Activated CD8-positive, alpha-beta memory T cell treated with anti-CD3 and anti-CD28 coated beads, Interleukin-2, amount 50 U/mL, for 48 hours (primary cell): ENCODE measurements at places on chromosomes 1 and 21.

DNA sequence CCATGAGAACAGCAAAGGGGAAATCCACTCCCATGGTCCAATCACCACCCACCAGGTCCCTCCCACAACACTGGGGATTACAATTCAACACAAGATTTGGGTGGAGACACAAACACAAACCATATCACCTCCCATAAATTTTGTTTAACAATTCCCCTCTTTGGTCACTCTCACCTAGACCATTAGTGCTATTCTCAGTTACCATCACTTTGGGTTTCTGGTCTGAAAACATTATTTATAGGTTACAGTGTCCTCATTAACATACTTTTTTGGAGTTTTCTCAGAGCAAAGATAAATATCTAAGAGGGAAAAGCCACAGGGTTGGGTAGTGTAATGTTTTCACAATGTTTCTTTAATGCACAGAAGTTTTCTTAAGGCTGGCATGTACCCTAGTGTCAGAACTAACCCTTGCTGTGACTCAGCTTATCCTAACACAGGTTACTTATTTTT is 47.7 kb upstream of the DNAH14 start:
- DNase-seq = no peak

DNA sequence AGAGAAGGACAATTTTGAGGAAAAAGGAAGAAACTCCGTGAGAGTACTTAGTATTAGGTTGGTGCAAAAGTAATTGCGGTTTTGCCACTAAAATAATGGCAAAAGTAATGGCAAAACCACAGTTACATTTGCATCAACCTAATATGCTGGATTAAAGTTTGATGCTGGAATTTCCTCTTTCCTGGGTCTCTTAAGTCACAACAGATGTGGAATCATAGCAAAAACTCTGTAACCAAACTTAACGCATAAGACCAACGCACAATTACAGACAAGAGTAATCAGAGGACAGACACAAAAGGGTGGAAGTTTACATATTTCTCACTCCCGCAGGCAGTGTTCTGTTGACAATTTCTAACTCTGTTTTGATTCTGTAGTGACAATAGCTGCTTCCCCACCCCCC is 182.4 kb downstream of the BACH1 start:
- no peak for DNase-seq

- DNase-seq = peak; percentile 22
Observed at GRCh38 chr1:17190010-17190995, 14.6 kb upstream of the PADI1 start.

DNA sequence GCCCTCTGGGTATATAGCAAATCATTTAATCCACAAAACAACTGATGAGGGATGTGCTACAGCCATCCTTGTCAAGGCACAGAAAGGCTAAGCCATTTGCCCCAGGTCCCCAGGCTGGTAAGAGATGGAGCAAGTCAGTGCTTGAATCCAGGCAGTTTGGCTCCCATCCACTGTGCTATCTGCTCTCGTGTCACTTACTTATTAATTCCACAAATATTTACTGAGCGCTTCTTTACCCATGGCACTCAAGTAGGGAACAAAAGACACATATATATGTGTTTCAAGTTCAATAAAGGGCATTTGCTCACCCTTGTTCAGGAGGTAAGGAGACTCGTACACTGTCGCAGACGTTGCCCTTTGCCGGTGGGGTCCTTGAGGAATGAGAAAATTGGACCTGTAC is 38.6 kb upstream of the MPZL1 start:
- DNase-seq = no peak

GRCh38 chr1:245500546-245500945 is 345.8 kb downstream of the KIF26B start:
- no peak for DNase-seq

GRCh38 chr1:186442651-186443375 is 18.1 kb downstream of the PDC start:
- DNase-seq = no peak

- DNase-seq = no peak
Observed at GRCh38 chr1:151563376-151563775, 23.3 kb downstream of the TUFT1 start.

DNA sequence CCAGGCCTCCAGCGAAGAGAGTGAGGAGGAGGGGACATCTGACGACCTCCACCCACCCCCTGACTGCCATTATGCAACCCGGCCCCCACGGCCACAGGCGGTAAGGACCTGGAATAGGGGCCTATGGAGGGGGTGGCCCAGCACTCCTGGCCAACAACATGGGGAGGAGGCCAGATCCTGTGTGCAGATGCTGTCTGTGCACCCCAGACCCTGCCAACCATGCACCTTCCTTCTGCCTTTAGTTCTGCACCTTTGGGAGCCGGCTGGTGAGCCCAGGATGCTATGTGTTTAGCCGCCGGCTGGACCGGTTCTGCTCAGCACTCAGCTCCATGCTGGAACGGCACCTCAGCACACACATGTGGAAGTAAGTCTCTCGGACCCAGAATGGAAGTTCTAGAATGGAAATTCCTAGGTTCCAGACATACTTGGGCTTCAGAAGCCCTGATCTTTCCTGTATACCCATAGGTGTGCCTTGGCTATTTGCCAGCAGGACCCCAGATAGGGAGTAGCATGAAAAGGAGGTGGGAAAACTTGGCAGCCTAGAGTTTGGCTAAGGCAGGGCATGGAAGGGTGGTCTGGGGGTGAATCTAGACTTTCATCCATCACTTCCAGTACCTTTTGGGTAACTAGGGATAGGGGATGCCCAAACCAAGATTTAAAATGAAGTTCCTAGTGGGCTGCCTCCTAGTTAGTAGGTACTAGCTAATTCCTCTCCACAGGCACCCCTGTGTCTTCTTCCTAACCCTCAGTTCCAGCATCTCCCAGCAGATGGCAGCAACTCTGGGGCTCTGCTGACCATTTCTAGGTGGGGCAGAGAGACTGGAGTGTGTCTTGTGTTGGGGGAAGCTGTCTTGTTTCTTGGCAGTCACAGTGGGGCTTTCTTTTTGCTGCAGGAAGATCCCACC is 3.6 kb upstream of the CYB561D1 start:
- DNase-seq = peak; percentile 82

DNA sequence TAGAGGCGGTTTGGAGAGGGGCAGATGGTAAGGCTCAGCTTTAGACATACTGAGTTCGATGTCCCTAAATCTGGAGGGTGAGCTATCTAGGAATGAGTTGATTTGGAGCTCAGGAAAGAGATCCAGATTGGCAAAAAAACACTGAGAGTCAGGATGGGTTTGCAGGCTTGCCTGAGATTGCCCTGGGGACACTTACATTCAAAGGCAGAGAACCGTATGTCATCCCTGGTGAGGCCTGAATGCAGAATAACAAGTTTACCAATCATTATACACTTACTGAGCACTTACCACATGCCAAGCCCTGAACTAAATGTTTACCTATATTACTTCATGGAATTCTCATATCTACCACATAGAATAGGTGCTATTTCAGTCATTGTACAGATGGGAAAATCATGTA is 27.5 kb downstream of the TFAP2E start:
- DNase-seq = no peak

DNA sequence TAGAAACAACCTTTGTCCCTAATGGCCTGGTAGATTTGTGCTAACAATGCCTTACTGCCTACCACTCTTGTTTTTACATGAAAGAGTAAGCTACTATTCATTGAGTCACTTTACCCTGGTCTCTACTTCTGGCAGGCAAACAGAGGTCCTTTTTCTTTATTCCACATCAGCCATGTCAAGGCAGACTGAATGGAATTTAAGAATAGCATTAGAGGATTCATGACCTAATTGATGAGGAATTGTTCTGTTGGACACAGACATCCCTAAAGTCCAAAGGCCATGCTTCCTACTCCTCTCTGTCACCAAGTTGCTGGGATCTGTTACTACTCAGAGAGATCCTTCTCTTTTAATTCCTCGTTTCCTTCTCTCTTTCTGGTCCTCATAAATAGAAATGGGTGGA is 229.1 kb upstream of the ZP4 start:
- no peak for DNase-seq

- peak; percentile 83 for DNase-seq
Observed at GRCh38 chr1:28509705-28510272, 3.9 kb downstream of the RCC1 start.

- DNase-seq = no peak
Observed at GRCh38 chr1:234475167-234475793, 3.7 kb downstream of the TARBP1 start.

GRCh38 chr1:40248412-40248811 is 675 bp downstream of the TMCO2 start:
- no peak for DNase-seq

DNA sequence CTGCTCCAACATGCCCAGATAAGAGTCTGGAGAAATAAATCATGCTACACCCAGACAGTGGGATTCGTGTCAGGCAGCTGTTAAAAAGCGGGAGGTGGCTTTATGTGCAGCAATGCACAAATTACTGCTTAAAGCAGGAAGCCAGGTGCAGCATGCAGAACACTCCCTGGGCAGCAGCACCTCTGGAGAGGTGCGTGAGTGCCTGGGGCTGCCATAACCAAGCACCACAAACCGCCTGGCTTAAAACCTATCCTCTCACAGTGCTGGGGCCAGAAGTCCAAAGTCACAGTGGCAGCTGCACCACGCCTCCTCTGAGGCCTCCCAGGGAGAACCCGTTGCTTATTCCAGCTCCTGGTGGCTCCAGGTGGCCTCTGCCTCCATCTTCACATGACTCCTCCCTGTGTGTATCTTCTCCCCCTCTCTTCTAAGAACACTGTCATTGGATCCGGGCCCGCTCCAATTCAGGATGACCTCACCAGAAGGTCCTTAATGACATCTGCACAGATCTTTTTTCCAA is 115.6 kb downstream of the SIK1 start:
- no peak for DNase-seq

- no peak for DNase-seq
Observed at GRCh38 chr1:80384083-80384830, 1377.7 kb upstream of the ADGRL4 start.

GRCh38 chr1:23395154-23395724 is 25.6 kb upstream of the ZNF436 start:
- DNase-seq = no peak

GRCh38 chr1:57489358-57490036 is 65.6 kb upstream of the DAB1 start:
- DNase-seq = no peak

DNA sequence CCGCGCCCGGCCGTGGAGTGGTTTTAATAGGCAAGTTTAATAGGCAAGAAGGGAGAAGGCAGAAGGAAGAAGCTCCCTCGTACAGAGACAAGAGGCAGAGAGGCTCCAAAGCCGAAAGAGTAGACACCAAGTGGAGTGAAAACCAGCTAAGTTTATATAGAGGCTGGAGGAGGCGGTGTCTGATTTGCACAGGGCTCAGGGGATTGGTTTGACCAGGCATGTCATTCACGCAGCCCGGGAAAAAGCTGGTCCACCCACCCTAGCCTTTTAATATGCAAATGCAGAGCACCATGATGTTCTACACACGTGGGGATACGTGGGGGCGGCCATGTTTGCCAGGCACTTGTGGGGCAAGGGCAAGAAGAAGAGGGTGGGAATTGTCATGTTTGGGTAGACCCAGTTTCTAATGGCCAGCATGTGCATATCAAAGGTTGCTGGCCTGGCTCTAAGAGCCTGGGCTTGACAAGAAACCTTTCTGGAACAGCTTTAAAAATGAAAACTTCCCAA is 18.0 kb upstream of the SOD1 start:
- DNase-seq = no peak

DNA sequence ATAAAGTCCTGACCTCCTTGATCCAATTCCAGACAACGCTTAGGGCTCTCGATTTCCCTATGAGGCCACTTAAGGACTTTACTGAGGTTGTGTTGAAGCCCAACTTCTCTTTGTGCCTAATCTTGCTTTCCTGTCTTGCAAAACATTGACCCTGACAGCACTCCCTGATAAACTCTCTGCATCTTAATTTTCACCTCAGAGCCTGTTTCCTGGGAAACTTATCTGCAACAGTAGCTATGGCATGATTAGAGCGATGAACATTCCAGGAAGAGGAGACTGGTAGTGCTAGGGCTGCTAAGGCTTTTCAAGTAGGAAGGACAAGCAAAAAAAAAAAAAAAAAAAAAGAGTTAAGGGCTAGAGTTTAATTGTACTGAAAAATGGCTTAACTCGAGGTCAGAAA is 118.9 kb downstream of the RGS21 start:
- no peak for DNase-seq

GRCh38 chr1:53447413-53447812 is 11.8 kb upstream of the DMRTB1 start:
- no peak for DNase-seq

GRCh38 chr1:39652554-39652953 is 13.1 kb upstream of the HEYL start:
- no peak for DNase-seq

- no peak for DNase-seq
Observed at GRCh38 chr1:208045463-208046260, 134.7 kb upstream of the CD34 start.

GRCh38 chr1:15457585-15457984 is 1.1 kb downstream of the CELA2A start:
- DNase-seq = no peak

DNA sequence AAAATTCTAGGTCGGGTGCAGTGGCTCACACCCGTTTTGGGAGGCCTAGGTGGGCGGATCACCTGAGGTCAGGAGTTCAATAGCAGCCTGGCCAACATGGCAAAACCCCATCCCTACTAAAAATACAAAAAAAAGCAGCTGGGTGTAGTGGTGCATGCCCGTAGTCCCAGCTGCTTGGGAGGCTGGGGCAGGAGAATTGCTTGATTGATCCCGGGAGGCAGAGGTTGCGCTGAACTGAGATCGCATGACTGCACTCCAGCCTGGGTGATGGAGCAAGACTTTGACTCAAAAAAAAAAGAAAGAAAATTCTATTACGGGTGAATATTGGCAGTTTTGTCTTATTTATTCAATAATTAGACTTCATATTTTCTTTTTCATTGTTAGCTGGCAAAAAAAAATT is 62.1 kb downstream of the SNX7 start:
- no peak for DNase-seq

GRCh38 chr1:64743954-64744491 is 852 bp upstream of the RAVER2 start:
- DNase-seq = no peak

GRCh38 chr1:153799566-153800465 is 24.6 kb downstream of the SLC27A3 start:
- peak; percentile 46 for DNase-seq

DNA sequence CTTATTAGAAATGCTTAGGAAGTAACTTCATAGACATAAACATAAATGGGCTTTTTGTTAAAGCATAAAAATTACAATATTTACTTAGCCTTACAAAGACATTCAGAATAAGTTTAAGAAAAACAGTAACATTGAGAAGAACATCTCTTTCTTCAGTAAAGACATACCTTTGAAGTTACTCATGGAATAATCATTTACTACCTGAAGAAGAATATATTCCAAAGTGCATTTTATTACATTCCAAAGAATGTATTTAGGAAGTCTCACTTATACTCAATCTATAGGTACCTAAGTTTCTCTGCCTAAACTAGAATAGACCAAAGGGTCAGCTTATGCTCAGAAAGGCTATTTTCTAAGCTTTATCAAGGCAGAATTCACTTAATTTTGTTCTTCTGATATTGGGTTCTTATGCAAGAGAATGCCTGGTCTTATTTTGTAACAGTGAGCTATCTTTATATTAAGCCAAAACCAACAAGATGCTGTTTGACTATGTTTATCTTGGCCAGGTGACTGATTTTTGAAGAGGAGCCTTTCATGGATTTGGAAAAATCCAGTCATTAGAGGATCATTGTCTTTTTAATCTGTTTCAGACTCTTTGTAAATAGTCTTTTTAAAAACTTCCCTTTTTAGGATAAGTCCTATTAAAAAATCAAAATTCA is 110.1 kb downstream of the OLFML2B start:
- no peak for DNase-seq
